Smooth muscle cell of bladder (primary cell): ENCODE measurements at places on chromosomes 12 and 14. TPM values are rescaled to one million over a fixed set of nuclear protein-coding genes. Genes with fewer than 3 reads are reported as not detected.

Gene FOXA1
- total RNA-seq, result 0.09 TPM in 1 of 2 replicates, not detected in the other

Gene C12orf60
- 0.57 and 0.74 TPM in 2 replicates for total RNA-seq

Gene KIF5A
- 0.09 and 0.14 TPM in 2 replicates for total RNA-seq

Gene INF2
- total RNA-seq, result 20.2 and 20.8 TPM in 2 replicates

Gene SLC25A47
- total RNA-seq, result not detected in 2 replicates

Gene CCND2
- total RNA-seq, result 31.9 and 44.0 TPM in 2 replicates
